ENCODE measurements at places on chromosomes 2 and 18.

DNA sequence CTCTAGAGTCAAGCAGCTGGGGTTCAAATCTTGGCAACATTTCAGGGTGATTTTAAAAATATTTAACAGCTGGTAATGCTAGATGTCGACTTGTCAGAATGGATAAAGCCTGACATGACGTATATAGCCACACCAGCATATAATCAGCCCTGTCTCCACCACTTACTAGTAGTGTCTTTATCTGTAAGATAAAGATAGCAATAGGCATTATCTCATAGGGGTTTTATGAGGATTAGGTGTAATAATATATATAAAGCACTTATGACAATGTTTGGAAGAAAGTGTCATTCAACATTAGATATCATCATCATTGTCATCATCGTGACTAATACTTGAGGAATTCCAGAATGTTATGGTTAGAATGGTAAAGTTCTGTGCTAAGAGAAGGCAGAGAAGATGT is 369.0 kb upstream of the CWC22 start:
- DNase-seq, result no peak

GRCh38 chr2:42879913-42880737 is 87.7 kb upstream of the HAAO start:
- no peak for DNase-seq

- no peak for DNase-seq
Observed at GRCh38 chr2:153101187-153101586, 377.4 kb downstream of the RPRM start.

DNA sequence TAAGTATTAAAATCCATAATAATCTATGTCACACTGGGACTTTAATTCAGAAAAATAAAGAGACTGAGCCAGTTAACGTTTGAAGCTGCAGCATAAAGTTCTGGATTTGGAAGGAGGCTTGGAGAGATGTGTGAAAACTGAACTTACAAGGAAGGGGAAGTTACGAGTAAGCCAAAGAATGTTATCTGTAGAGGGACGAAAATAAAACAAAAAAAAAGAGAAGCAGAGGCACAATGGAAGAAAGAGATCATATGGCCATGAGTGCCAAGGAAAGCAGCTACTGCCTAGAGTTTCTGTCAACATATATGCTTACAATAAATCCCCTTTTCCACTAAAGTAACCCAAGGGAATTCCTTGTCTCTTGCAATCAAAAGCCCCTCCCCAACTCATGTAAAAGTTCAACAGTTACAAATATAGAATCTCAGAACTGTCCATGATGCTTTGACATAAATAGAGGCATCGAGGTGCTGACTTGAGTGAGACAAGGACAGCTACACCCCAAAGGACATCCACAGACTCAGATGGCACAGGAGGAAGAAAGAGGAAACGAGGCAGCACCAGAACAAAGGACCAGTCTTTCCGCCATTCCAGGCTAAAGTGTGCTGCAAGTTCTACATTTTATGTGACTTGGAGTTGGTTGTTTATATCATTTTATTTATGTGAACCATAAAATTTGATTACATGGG is 16.1 kb upstream of the ARL5A start:
- DNase-seq, result no peak

DNA sequence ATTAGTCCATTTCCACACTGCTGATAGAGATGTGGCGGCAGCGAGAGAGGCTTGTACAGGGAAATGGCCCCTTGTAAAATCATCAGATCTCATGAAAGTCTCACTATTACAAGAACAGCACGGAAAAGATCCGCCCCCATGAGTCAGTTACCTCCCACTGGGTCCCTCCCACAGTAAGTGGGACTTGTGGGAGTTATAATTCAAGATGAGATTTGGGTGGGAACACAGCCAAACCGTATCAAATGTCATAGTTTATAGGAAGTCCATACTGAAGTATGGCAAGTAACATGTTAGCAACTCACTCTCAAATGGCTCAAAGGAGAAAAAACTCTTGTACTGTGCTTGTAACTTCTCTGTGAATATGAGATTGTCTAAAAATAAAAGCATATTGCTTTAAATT is 56.1 kb downstream of the FARP2 start:
- no peak for DNase-seq

DNA sequence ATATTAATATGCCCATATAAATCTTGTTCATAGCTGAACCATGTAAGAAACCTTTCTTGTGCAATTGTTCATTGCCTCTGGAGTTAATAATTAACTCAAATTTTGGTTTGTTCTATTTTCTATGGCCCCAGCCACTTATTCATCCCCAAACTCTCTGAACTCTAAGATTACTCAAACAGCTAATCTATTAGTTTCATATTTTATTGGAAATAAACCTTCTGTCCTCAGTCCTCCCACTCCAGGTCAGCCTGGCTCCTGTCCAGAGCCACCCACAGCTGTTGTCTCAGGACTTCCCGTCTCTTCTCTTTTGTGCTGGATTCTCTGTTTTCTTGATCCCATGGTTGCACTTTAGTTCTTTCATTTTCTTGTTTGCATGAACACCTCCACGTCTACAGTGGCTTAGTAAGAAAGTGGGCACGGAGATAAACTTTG is 4.4 kb upstream of the RNF103 start:
- no peak for DNase-seq

DNA sequence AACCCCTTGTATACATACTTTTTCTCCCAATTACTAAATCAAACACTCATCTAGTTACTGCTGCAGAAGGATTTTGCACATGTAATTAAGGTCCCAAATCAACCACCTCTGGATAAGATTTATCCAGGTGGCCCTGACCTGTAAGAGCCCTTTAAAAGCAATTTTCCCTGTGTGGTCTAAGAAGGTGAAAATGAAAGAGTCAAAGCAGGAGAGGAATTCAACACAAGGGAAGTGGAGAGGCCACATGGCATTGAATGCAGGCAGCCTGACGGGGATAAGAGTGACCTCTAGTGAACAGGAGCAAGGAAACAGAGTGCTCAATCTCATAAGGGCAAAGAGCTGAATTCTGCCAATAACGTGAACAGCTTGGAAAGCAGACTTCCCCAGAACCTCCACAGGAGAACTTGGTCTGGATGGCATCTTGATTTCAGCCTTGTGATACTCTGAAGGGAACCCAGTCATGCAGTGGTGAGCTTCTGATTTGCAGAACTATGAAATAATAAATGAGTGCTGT is 27.2 kb downstream of the PPP3R1 start:
- DNase-seq, result no peak

- DNase-seq, result no peak
Observed at GRCh38 chr18:27007880-27008279, 142.4 kb upstream of the AQP4 start.

- no peak for DNase-seq
Observed at GRCh38 chr2:11872247-11872947, 126.0 kb downstream of the LPIN1 start.

- DNase-seq, result no peak
Observed at GRCh38 chr2:226799976-226800940, 638 bp upstream of the IRS1 start.

- DNase-seq, result no peak
Observed at GRCh38 chr18:7038330-7038851, 79.2 kb downstream of the LAMA1 start.

GRCh38 chr18:45127405-45127804 is 446.7 kb downstream of the SETBP1 start:
- no peak for DNase-seq

DNA sequence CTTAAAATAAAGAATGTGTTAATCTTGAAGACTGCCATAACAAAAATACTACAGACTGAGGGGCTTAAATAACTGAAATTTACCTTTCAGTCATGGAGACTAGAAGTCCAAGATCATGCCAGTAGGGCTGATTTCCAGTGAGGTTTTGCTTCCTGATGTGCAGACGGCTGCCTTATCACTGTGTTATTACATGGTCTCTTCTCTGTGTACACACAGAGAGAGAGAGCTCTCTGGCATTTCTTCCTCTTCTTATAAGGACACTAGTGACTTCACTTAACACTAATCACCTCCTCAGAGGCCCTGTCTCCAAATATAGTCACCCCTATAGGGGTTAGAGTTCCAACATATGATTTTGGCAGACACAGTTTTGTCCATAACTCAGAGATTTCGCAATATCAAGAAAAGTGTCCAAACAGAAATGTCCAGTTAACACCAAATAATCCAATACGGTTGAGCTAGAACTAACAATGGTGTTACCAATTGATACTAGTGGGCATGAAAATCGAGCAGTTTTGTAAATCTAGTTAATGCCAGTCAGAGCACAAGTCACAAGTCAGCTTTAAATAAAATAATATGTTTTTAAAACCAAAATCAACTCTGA is 399.8 kb downstream of the ADCYAP1 start:
- DNase-seq, result no peak

- DNase-seq, result no peak
Observed at GRCh38 chr18:11923450-11923849, 15.3 kb upstream of the MPPE1 start.

- no peak for DNase-seq
Observed at GRCh38 chr2:200736646-200737274, 75.0 kb upstream of the BZW1 start.

- no peak for DNase-seq
Observed at GRCh38 chr2:121245120-121245820, 39.7 kb downstream of the TFCP2L1 start.

DNA sequence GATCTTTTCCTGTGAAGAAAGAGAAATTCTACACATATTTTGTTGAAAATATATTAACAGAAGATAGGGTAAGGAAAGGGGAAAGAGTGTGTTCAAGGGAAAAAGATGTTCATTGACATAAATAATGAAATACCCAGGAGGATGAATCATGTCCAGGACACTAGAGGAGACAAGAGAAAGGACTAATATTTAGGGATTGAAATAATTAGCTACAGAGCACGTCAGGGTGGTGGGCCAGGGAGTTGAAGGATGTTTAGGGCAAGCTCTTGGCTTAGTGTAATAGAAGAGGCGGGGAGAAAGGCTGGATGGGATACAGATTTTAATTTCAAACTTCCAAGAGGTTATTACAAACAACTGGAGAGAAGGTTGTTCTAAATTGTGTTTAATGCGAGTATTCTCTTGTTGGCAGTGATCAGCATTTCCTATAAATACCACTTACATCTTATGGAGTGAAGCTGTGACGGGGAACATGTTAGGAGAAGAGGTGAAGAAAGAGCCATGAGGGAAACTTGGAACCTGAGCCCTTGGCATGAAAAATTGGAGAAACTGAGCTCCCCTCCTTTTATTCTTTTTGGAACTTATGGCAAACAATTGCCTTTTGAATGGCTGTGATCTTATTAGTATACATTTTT is 36.6 kb upstream of the CETN1 start:
- no peak for DNase-seq

DNA sequence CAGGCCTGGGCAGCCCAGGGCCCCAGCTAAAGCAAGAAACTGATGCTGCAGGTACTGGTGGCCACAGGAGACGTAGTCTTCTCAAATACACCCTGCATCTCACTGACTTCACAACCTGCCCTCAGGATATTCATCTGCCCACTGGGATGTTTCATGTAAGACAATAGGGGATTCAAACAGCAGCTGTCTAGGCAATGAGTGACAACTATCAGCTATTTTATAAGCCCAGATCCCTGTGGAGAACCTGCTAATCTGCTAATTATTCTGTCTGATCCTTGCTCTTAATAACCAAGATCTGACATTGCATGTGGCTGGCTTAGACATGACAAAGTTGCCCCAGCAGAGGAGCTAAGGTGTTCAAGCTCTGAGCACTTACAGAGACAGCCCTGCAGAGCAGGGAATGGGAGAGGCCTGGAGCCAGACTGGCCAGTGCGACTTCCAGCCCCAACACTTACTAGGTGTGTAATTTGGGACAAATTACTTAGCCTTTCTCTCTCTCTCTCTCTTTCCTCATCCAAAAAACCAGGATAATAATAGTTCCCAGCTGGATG is 28.6 kb downstream of the SIGLEC15 start:
- no peak for DNase-seq

DNA sequence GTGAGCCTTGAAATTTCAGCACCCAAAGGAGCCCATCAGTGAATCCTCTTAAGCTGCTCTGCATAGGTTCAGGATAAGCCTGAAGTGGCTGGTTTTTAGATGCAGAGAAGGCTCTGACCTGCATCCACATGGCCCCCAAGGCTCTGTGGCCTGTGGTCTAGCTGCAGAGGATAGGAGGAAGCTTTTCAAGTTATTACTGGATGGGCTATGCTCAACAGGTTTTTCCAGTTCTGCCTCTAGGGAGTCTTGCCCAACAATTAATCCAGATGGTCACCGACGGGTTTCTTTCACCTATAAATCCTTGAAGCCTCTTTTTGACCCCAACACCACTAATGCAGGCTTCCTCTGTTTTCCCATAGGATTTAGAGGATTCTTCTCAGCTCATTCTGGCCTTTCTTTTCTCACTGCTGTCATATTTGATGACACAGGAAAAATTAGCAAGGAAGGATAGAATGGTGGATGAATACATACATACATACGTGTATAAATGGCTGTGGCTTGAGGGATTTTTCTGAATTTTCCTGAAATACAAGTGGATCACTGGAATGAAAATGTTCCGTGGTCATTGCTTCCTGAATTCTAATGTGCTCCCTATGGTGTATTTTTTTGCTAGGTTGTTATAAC is 52.2 kb upstream of the BCL2L11 start:
- DNase-seq, result no peak

DNA sequence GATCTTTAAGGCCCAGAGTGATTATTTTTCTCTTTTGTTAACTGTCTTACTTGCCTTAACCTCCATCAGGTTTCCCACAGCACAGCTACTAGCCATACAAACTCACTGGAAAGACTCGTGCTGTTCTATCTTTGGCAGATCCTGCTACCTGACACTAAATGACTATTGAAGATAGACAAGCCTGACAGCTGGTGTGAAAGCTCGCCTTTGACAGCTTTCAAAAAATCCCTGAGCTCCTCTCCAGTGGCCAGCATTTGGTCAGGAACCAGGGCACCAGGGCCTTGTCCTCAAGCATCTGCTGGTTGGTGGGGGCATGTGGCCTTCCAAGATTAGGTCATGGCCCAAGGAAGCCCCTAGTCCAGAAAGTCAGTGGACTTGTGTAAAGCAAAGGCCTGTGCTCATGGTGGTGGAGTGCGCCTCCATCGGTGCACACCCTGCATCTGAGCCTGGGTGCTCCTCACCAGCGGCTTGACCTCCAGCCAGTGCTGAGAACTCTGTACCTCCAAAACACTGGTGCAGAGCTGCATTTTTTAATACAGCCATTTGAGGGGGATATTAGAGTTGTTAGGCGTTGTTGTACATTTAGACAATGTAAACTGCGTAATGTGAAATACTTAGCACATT is 158.5 kb downstream of the NCK2 start:
- no peak for DNase-seq

DNA sequence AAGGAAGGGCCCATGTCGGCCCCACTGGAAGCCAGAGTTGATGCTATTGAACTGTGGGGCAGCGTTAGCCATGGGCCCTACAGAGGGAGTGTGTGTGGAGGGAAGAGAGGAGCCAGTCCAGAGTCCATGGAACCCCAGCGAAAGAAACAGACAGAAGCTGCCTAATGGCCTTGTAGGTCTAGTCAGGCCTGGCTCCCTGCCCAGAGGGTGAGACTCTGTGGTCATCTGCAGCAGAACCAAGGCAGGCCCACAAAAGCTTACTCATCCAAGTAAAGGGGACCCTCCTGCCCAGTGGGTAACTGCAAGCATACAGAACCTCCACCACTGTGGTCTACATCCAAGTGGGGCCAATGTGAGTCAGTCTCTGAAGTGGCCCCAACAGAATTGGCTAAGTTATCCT is 439.8 kb downstream of the TGIF1 start:
- no peak for DNase-seq
